Jurkat, Clone E6-1 (cell line): ENCODE measurements at places on chromosomes 6 and 20.

- DNase-seq: no peak
Measured at GRCh38 chr20:49578436-49578835, 10.5 kb upstream of the PTGIS start.

- no peak for DNase-seq
Measured at GRCh38 chr20:31974296-31974695, 6.3 kb downstream of the XKR7 start.

DNA sequence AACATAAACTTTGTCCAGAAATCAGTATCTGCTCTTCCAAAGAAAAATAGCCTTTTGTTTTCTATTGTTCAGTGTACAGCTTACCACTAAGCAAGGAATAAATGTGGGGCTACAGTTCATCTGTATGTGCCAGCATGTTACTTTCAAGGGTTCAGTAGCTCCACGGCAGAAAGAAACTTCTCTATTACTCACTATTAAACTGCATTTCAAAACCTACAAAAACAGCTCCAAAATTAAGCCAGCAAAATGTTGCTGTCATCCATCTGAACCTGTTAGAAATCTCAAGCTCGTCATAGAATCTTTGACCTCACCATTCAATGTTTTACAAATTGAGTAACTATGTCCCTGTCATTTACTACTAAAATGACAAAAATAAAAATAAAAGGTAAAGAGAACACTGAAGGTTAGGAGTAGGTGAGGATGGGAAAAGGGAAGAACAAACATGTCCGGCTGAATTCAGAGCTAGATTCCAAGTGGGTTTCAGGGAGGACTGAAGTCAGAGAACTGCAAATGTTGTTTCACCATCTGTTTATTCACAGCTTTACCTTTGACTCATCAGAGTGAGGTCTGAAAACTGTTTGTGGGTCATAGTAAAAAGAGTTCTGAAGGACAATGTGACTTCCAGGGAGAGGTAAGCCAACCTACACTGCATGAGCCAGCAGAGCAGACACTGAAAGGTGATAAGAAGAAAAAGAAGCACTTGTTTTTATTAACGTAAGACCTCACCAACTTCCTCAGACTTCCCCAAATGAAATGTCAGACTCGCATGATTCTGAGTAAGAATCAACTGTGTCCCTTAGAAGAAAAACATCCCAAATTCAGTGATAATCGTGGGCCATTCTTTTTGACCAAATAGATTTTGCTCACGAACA is 62.0 kb downstream of the ATXN1 start:
- DNase-seq: no peak

- DNase-seq: no peak
Measured at GRCh38 chr6:158031381-158032353, 50.0 kb downstream of the SYNJ2 start.

DNA sequence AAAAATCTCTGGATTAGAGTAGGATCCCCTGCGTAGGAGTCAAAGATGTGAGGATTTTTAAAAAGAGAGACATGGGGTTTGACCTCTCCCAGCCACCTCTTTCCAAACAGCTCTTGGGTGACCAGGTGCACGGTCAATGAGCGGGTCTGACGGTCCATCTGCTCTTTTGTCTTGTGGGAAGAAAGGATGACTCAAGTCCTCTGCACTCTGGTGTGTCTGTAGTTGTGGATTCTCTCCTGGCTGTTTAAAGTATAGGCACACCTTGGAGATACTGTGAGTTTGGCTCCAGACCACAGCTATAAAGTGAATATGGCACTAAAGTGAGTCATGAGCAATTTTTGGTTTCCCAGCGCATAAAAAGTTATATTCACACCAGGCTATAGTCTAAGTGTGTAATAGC is 209.8 kb downstream of the BMP7 start:
- no peak for DNase-seq

- DNase-seq: no peak
Measured at GRCh38 chr20:60263725-60264709, 305.8 kb downstream of the CDH26 start.

DNA sequence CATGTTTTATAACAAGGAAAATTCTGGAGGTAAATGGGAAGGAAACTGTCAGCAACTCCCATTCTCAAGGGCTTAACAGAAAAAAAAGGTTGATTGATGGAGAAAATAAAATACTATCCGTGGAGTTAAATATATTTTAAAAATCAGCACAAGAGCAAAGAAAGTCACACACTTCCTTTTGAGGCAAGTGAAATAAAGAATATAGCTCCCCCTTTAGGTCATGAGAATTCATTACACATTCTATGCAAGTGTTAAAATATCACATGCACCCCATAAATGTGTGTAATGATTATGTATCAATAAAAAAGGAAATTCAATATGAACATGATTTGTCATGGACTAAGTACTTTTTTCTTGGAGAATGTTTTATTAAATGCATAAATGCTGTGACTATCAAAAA is 349.2 kb downstream of the TPBG start:
- peak; percentile 3 for DNase-seq

GRCh38 chr6:45486736-45487135 is 109.0 kb upstream of the SUPT3H start:
- DNase-seq: no peak

GRCh38 chr20:25136643-25137559 is 55.0 kb upstream of the VSX1 start:
- DNase-seq: no peak

- DNase-seq: no peak
Measured at GRCh38 chr6:128569732-128570679, 49.6 kb upstream of the PTPRK start.

DNA sequence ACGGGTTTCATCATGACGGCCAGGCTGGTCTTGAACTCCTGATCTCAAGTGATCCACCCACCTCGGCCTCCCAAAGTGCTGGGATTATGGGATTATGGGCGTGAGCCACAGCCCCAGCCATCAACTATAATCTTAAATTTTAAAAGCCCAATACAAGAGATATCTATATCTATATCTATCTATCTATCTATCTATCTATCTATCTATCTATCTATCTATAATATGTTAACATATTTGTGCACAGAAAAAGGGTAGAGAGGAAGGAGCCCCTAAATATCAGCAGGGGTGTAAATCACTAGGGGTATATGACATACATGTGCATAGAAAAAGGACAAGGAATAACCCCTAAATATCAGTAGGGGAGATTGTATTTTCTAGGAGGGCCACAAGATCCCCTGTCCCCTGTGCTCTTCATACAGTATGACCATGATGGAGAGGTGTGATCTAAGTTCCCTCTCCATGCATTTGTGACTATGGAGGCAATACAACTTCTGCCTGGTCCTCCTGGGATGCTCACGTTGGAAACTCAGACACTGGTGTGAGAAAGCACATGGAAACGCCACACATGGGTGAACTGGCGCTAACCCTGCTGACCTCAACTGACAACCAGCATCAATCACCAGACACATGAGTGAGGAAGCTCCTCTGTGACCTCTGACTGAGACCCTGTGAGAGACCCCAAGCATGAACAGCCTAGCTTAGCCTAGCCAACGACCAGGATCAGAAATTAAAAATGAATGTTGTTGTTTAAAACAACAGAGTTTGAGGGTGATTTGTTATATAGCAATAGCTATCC is 1.2 kb upstream of the SPATS1 start:
- DNase-seq: no peak

DNA sequence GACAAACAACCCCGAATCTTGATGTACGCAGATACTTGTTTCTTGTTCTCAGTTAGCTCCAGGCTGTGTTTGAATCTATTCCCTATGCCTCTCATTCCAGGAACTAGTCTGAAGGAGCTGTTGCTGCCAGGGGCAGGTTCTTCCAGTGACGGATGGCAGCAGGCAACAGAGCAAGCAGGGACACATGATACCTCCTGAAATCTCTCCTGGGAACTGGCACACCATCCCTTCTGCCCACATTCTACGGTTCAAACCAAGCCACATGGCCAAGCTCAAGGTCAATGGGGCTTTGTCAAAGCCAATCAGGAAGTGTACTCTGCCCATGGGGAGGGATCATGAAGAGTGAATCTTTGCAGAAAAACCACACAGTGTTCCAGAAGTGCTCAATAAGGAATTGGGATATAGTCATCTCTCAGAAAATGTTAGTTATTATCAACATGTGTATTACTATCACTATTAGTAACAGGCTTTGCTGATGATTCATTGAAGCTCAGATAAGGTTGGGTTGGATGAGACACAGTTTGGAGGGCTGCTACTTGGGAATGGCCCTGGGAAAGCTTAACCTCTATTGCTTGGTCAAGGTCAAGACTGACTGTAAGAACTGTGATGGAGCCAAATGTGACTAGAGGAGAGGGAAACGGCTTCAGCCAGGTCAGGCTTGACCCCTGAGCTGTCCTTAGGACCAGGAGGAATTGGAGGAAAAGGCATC is 454.9 kb downstream of the PTPRT start:
- no peak for DNase-seq

- DNase-seq: no peak
Measured at GRCh38 chr6:161584051-161584450, 310.2 kb upstream of the AGPAT4 start.

DNA sequence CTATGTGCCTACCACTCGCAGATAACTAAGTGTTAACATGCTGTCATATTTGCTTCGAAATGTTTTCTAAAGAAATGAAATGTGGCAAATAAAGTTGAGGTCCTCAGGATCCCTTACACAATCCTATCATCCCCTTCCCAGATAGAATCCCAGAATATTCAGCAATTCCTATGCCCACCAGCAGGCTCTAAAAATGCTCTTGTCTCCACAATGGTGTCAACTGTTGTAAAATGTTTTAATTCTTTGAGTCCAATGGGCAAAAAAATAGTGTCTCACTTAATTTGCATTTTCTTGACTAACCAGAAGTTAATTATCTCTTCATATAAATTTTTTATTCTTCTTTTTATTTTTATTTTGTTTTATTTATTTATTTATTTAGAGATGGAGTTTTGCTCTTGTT is 103.9 kb upstream of the MAP7 start:
- no peak for DNase-seq

GRCh38 chr6:32131439-32131948 is 1.4 kb upstream of the FKBPL start:
- no peak for DNase-seq

DNA sequence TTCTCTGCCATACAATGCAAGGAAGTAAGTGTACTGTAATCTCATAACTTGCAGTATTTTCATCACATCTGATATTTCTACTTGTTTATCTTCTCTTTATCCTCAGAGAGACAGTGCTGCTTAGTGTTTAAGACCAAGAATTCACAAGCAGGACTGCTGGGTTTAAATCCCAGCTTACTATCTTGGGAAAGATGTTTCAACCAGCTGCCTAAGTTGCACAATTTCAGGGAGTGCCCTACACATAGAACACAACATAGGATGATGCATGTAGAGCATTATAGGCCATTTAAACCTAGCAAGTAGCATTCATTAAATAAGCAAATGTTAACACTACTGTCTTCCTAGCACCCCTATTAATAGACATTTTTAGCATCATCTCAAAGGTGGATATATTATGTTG is 205.2 kb upstream of the CEP162 start:
- DNase-seq: no peak

DNA sequence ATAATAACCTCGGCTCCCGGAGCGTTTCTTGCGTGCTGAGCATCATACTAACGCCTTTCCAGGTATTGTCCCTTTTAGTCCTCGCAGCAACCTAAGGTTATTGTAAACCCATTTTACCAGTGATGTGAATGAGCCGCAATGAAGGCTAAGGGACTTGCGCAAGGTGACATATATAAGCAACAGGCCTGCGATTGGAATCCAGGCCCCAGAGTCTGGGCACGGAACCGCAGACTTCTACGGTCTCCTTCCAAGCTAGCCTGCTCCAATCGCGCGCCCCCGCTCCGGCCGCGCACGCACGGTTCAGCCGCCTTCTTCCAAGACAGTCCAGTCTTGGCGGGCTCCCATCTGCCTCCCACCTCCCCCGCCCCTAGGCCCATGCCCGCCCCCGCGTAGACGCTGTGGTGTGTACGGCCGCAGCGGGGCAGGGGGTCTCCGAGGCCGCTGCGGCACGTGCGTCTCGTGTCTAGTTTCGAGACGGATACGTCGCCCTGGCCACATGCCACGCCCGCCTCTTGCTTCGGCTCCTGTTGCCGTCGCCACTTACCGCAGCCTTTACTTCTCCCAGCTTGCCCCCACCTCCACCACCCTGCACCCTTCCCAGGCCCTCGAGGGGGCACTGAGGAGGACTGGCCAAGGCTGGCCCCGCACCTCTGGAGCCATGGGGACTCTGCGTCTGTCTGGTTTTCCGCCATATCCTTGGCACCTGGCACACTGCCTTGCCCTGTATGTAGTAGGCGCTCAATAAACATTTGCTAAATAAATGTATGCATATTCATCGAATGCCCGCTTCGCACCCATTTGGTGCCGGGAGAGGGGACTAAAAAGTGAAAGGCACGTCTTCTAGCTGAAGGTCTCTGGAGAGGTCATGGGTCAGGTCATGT is 855 bp upstream of the GFOD1 start:
- DNase-seq: no peak

DNA sequence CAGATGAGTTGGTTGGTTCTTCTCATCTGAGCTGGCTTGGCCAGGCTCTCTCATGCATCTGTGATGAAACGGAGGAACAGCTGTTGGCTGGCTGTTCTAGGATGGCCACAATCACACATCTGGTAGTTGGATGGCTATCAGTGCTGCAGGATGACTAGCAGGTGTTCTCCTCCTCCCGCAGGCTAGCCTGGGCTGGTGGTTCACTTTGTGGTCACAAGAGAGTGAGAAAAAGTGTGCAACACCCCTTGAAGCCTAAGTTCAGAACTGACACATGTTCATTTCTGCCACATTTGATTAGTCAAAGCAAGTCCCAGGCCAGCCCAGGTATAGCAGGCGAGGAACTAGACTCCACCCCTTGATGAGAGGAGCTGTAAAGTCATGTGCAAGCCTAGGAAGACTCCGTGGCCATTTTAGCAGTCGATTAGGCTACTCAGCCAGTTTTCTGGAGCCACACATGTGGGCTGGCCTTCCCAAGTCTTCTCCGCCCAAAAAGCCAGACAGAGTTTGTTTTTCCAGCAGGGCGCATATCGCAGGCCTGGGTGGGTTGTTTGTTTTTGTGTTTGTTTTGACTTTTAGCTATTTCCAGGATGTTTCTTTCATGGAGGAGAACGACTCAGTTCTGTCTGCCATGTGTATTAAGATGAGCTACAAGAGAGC is 120.8 kb downstream of the ISM1 start:
- peak; percentile 51 for DNase-seq

DNA sequence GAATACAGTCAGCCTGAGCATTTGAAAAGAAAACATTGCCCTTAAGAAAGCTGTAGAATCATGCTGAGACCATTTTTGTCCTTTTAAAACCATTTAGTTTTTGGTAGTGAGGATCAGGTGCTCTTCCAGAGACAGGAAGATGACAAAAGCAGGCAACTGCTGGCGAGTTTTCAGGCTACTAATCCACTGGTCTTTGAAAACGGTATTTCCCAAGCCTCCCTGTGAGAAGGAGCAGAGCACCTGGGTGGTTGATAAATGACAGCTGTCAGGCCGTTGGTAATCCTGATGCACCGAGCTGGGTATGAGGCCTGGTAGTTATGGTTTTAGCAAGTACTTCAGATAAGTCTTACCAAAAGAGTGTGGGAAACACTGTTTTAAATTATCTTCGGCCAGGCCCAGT is 10.1 kb upstream of the SEC63 start:
- no peak for DNase-seq

- DNase-seq: no peak
Measured at GRCh38 chr6:156562019-156562418, 215.2 kb upstream of the ARID1B start.

GRCh38 chr20:62886709-62887058 is 25.1 kb upstream of the TCFL5 start:
- DNase-seq: no peak

GRCh38 chr6:138105880-138106664 is 1.1 kb downstream of the PERP start:
- no peak for DNase-seq
